ENCODE measurements at places on chromosomes 12 and 14.

DNA sequence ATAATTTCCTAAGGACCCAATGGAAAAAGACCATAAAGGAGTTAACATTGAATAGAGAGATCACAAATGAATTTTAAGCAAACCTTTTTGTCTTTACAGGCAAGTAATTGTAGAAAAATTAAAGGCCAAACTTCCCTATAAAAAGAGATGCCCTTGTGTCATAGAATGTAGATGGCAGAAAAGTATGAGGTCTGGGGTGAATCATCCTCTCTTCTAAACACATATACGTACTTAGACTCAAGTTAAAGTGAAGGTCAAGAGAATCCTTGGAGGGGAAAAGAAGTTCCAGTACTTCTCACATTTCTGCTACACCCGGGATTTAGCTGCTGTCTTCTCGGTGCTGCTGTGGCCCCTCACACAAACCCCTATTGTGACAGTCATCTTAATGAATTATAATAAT, 116.2 kb upstream of the ARID2 start:
- no peak for DNase-seq

DNA sequence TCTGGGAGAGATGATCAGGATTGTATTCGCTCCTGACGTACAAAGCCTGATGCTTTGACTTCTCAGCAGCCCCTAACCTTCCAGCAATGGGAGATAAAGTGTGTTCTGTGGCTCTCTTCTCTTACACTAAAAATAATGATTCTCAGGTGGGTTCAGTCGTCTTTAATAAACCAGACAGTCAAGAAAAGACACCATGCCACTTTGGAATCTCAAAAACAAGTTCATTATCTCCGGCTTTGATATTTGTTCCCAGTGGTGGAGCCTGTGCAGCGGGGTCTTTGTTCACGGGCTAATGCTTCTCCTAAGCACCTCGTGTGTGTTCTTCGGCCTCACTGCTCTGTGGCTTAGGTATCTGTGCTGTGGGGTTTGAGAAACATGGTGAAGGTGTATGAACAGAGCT, 1.6 kb downstream of the ACVR1B start:
- no peak for DNase-seq

- no peak for DNase-seq
Observed at GRCh38 chr12:78293059-78293686, 462.5 kb downstream of the NAV3 start.

GRCh38 chr12:1792406-1792805, 28.0 kb upstream of the LRTM2 start:
- DNase-seq: no peak

- no peak for DNase-seq
Observed at GRCh38 chr12:103100257-103100831, 142.9 kb downstream of the ASCL1 start.

- peak; percentile 2 for DNase-seq
Observed at GRCh38 chr14:87805315-87805723, 187.7 kb downstream of the GALC start.

DNA sequence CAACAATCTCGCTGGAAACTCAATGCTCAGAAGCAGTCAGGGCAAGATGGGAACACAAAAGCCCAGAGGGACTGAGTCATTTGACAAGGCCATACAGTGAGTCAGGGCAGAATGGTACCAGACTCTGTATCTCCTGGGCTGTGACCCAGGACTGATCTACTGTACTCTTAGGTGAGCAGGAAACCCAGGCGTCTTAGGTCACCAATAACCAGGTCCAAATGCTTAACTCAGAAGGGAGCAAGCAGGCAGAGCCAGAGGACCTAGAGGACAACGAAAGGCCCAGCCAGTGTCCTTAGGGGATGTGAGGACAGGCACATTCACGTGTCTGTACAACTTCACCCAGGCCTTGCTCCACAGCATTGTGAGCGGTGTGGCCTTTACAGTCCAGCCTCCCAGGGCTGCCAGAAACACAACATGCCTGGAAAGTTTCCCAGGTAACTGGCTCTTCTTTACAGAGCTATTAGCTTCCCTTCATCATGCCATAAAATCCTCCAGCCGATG, 69.9 kb downstream of the ARL6IP4 start:
- no peak for DNase-seq

DNA sequence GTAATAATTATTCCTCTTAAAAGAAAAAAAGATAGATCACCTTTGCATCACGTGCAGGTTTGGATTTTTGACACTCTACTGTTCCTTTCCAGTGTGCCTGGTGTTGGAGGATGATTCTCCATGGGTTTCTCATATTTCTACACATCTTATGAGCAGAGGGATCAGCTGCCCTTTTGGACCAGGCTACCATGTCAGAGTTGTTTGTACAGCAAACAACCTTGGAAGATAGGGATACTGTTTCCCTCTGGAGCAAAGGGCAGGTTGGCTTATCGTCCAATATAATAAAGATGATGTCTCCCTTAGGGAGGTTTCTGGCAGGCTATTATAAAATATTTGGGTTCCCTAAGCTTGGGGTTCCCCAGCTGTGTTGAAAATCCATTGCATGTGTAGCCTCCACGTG, 42.1 kb downstream of the DAO start:
- DNase-seq: no peak

DNA sequence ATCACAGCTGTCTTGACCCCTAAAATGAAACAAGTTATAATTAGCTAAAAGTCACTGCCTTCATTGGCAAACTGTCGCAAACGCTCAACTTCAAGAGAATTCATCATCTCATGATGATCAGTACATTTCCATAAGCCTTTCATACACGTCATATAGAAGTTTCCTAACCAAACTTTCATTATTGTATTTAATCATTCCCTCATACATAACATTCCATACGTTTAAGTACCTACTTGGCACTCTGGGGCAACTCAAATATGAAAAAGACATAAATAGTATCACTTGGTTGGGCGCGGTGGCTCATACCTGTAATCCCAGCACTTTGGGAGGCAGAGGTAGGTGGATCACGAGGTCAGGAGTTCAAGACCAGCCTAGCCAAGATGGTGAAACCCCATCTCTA, 12.4 kb upstream of the PPP2R5E start:
- DNase-seq: no peak

DNA sequence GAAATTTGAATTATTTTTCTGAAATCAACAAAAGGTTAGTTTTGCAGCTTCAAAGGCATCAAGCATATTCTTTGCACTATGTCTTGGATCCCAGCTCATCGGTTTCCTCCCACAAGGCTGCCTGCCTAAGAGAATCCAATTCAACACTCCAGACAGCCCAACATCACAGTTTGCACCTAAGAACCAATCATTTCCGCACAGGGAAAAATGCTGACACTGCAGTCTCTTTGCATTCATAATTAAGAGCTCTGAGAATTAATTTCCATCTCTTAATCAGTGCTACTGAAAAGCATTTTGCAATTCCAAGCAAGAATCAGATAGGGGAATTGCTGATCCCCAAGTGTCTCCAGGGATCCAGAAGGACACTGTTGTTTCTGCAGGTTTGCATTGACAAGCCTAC, 175.9 kb downstream of the PIWIL1 start:
- DNase-seq: no peak

DNA sequence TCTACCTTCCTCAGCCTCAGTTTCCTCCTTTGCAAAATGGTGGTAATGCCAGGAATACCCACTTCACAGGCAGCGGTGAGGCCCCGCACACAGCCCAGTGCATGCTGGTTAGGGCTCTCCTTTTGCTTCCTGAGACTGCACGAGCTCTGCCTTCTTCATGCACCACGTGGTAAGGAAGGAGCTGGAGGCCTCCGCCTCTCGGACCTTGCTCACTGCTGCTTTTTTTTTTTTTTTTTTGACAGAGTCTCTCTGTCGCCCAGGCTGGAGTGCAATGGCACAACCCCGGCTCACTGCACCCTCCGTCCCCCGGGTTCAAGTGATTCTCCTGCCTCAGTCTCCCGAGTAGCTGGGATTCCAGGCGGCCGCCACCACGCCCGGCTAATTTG, 18.1 kb downstream of the TAMALIN start:
- DNase-seq: no peak

DNA sequence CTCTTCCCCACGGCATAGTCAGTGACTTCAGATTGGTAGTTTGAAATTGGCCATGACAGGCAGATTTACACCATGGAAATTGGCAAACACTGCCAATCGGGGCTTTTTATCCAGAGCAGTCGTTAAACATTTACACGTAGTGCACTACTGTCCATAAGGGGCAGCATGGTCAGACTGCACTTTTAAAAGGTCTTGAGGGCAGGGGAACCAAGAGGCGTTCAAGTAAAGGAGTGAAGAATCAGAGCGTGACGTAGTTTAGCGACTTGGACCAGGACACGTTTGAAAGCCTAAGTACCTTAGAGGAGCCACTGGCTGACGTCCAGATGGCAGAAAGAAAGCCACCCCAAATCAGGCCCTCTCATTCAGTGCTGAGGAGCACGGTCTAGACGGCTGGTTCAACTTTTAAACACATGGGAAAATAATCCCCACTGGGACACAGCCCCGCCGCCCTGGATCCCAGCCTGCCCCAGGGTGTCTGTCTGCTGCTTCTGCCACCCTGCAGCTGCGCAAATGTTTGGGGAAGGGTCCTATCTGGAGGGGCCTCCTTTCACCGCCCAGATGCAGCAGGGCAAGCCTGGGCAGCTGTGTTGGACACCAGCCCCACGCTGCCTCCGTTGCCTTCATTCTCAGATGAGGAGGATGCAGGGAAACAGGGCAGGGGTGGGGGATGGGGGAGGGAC, 52.5 kb upstream of the PPP2R5C start:
- DNase-seq: no peak

DNA sequence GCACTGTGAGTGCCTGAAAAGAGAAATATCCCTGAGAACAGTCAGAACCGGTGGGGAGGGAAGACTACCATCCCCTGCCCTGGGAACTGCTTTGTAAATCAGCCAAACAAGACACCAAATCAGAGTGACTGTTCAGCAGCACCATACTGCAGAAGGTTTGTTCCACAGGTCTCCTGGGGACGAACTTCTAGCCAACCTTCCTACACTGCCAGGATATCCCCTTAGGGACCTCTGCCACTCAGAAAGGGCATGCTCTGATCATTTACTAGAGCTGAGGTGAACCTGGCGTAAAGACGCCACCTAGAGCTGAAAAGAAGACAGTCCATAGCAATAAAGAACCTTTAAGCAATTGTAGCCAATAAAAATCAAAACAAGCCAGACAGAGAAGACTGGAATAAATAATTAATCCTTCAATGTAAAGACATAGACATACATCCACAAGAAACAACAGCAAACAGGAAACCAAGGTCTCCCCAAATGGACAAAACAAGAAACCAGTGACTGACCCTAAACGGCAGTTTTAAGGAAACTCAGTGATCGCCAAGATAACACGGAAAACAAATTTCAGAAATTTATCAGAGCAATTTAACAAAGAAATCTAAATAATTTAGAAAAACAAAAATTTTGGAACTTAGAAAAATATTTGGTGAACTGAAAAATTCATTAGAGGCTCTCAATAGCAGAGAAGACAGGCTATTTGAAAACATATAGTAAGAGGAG, 228.1 kb upstream of the AMIGO2 start:
- DNase-seq: peak; percentile 54

- DNase-seq: no peak
Observed at GRCh38 chr12:97131220-97131981, 224.3 kb downstream of the NEDD1 start.

GRCh38 chr14:26595926-26596542, 1.8 kb downstream of the NOVA1 start:
- DNase-seq: no peak

GRCh38 chr12:106975993-106976658, 10.8 kb downstream of the MTERF2 start:
- no peak for DNase-seq

GRCh38 chr12:52126605-52127578, 47.4 kb downstream of the SMIM41 start:
- DNase-seq: no peak

GRCh38 chr14:94174604-94175010, 485 bp downstream of the PPP4R4 start:
- no peak for DNase-seq

DNA sequence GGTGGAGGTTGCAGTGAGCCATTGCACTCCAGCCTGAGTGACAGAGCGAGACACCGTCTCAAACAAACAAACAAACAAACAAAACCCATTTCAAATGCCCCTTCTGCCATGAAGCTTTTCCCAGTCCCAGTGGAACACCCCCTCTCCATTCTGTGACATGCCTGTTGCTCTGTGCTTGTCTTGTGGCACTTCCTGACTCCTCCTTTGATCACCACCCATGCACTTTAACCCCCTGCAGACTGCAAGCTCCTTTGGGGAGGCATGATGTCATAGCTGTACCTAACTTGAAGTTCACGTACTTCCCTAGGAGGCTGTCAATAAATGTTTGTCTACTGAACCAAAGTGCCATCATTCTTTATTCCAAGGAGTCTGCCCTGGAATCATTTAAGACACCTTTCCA, 64.7 kb downstream of the TMCC3 start:
- DNase-seq: no peak

- DNase-seq: no peak
Observed at GRCh38 chr14:50794068-50794645, 36.8 kb downstream of the NIN start.

GRCh38 chr12:25056011-25056410, 107.1 kb upstream of the BCAT1 start:
- DNase-seq: no peak

GRCh38 chr14:63228217-63228616, 24.0 kb downstream of the RHOJ start:
- no peak for DNase-seq

DNA sequence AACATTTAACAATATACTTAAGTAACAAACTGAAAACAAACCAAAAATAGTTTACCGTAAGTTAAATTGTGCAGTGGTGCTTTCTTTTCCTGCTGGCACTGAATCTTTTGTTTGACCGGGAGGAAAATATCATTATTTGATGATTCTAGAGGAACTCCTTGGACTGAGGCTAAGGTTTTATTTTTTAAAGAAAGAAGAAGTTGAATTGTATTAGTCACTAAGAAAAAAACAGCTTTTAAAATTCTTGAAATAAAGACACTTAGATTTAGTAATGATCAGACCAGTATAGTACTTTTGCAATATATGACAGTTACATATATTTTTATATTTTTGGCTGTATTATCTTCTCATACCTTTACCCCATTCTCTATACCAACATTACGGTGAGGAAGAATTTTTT, 10.3 kb downstream of the MIS18BP1 start:
- no peak for DNase-seq

- no peak for DNase-seq
Observed at GRCh38 chr14:56760164-56760914, 49.9 kb downstream of the OTX2 start.

DNA sequence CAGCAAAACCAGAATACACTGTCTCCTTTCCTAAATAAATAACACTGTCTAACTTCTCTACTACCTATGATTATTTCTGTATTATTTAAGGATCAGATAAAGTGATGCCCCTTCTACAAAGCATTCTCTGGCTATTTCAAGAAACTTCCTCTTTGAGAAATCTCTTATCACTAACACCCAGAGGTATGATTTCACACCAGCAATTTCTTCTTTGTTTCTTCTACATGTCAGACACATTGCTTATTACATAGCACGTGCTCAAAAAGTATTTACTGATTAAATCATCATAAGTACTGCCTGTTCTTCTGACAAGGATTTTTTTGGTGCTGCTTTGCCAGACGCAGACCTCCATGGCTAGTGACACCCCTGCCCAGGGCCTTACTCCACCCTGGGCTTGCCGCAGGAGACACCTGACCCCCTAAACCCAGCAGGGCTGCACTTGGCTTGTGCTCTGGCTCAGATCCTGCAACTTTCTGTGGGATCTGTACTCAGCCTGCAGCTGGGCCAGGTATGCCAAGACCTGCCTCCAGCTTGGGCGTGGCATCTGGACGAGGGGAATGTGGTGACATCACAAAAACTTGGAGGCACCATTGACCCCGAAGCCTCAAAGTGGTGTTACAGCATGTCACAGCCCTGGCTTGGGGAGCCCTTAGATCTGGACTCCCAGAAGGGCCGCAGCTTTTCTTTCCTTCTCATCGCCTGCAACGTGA, 15.4 kb upstream of the HIGD1C start:
- no peak for DNase-seq

GRCh38 chr12:116027551-116027821, 250.0 kb downstream of the MED13L start:
- no peak for DNase-seq
